Heart right ventricle (tissue), 16 donors: ENCODE measurements at places on chromosomes 11 and 22. TPM values are rescaled to one million over a fixed set of nuclear protein-coding genes. Genes with fewer than 3 reads are reported as not detected.

The MRGPRX3 gene
- not detected for total RNA-seq

DNA sequence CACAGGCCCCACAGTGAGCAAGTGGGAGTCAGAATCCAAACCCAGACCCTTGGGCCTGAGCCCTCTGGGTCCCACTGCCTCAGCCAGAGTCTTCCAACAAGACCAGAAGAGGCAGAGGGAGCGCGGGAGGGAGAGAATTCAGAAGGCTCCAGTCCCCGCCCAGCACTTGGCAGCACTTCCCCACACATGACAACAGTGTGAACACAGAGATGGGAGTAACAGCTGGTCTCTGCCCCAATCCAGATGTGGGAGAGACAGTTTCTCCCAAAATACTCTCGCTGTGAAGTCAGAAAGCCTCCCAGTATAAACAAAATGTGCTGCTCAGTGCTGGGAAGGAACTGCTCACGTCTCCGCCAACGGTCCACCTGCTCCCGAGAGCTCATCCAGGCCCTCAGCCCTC is 219.9 kb downstream of the MN1 start:
- peaks cover 4% of the 10 kb centered on the region for H3K27me3 ChIP-seq
- H3K27ac ChIP-seq = peak overlapping the region; percentile 78
- no peak overlapping the region for H3K4me3 ChIP-seq
- peaks cover 18% of the 10 kb centered on the region for H3K4me1 ChIP-seq
- H3K36me3 ChIP-seq = no peaks in the 10 kb centered on the region

GRCh38 chr11:22221143-22221542 is 28.3 kb downstream of the ANO5 start:
- no peak for DNase-seq
- H3K36me3 ChIP-seq = peaks cover 9% of the 10 kb centered on the region
- H3K4me1 ChIP-seq = peaks cover 9% of the 10 kb centered on the region
- peak overlapping the region; percentile 58 for H3K27ac ChIP-seq
- no peak overlapping the region for H3K4me3 ChIP-seq

- H3K27me3 ChIP-seq = no peaks in the 10 kb centered on the region
- H3K36me3 ChIP-seq = no peaks in the 10 kb centered on the region
These were observed 29.0 kb downstream of the CTSC start for GRCh38 chr11:88308576-88308975.

GRCh38 chr11:46367244-46367915 is 14.1 kb upstream of the MDK start:
- H3K27me3 ChIP-seq = no peaks in the 10 kb centered on the region
- DNase-seq = peak; percentile 71
- peaks cover 66% of the 10 kb centered on the region for H3K36me3 ChIP-seq
- H3K4me3 ChIP-seq = no peak overlapping the region
- H3K27ac ChIP-seq = no peak overlapping the region
